ENCODE measurements at places on chromosomes 1 and 21.

- no peak for DNase-seq
These were observed 7.2 kb upstream of the RIPPLY3 start for GRCh38 chr21:36999131-36999898.

GRCh38 chr1:94669198-94669597 is 127.6 kb upstream of the F3 start:
- no peak for DNase-seq

- DNase-seq, result no peak
These were observed 28.4 kb downstream of the WNT3A start for GRCh38 chr1:228034954-228035837.

GRCh38 chr1:240701412-240701811 is 89.5 kb upstream of the GREM2 start:
- DNase-seq, result no peak

- DNase-seq, result no peak
These were observed 24.7 kb downstream of the SCCPDH start for GRCh38 chr1:246748867-246749266.

DNA sequence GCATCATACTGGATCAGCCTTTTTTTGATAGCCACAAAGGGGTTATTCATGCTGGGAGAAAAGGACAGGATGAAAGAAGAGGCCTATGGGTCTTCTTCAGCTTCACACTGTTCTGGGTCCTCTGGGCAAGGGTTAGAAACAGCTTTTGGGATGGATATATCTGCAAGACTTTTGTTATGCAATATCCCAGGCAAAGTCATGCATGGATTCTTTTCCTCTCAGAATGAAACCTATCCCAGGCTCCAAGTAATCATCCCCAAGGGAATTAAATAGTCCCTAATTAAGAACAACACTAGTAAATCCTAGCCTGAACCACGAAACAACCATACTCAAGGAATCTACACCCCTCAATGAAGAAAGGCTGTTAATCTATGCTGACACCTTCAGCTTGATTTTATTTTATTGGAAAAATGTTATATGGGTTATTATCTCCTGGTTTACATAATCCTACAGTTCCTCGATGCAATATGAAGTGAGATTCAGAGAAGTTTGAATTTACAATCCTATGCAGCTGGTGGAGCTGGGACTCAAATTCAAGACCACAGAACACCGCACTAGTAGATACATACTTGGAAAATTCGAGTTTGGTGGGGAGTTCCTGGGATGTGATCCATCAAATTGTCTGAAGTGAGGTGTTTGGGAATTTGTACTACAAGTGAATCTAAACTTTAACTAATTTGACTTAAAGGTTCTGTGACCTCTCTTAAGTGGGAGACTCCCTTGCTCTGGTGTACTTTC is 338.6 kb downstream of the TBX15 start:
- no peak for DNase-seq

DNA sequence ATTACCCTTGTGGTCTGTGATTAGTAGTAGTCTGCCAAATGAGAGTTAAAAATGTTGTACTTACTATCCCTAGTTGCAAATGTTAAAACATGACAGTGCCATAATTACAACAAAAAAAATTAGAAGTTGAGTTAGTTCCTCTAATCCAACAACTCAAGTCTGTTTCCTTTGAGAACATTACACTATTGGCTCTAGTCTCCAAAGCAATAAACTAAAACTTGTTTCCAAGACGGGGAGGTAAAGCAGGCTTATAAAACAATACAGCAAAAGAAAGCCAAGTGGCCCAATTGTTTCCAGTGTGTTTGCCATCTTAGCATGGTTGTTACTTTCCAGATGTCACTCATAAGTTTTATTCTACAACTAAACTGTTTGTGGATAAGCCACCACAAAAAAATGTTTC is 11.6 kb downstream of the KYAT3 start:
- no peak for DNase-seq

DNA sequence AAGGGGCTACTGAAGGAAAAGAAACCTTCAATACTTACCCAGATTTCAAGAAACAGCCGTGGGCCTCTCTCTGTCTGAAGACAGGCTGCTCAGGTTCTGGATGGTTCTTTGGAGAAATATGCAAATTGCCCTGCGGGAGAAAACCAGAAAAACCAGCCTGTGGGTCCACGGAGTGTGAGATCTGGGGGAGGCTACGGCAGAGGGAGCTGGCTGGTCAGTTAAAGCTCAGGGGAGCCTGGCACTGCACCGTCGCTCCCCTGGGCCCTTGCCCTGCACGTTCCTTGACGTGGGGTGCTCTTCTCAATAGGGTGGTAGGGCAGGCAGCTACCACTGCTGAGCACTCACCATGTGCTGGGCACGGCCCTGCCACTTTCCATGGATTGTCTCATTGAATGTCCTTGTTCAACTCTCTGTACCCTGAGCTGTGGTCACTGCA is 12.7 kb downstream of the TMCO4 start:
- no peak for DNase-seq

DNA sequence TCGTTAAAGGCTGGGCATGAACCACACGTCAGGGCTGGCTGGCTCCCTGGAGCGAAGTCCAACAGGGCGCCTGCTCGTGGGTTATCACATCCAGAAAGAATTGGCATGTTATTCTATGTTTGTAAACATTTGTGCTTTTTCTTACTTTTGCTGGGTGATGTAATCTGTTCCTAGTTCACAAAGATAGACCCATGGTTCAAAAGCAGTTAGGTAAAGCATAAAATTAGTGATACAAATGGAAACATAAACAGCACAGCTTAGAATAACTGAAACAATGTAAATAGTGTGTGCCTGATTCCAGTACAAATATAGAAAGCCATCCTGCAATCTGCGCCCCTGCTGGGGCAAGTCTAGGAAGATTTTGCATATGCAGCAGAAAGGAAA is 184.0 kb upstream of the C1orf174 start:
- DNase-seq, result no peak

All from D721Med (cell line).